ENCODE measurements at places on chromosomes 6 and 20. TPM values are rescaled to one million over a fixed set of nuclear protein-coding genes. Genes with fewer than 3 reads are reported as not detected.

The MEI4 gene
- total RNA-seq: 0.18 TPM

The OR12D1 gene
- not detected for total RNA-seq

DNA sequence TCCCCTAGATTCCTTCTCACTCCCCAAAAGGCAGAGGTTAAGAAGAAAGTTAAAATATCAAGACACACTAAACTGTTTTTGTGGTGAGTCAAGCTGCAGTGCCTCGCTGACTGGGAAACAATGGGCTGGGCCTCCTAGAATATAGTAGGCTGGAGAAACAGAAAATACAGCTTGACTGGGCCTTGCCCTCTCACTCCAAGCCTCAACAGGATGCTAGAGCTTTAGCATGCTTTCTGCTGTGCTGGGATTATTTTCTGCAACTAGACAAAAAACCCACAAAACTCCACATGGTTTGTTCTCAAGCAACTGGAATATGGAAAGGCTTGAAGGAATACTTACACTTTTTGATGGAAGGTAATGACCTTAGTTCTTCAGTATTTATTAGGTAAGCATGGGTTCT, 27.9 kb downstream of the FOXO3 start:
- H3K4me1 ChIP-seq: peaks cover 68% of the 10 kb centered on the region
- H3K4me3 ChIP-seq: peak overlapping the region; percentile 46
- no peak for DNase-seq
- H3K36me3 ChIP-seq: no peaks in the 10 kb centered on the region
- peak overlapping the region; percentile 99 for H3K27ac ChIP-seq

GRCh38 chr6:127564761-127565160, 12.2 kb upstream of the C6orf58 start:
- H3K4me3 ChIP-seq: no peak overlapping the region
- H3K27me3 ChIP-seq: no peaks in the 10 kb centered on the region
- no peaks in the 10 kb centered on the region for H3K4me1 ChIP-seq
- no peak for DNase-seq

GRCh38 chr6:130993292-130993765, 69.7 kb downstream of the EPB41L2 start:
- H3K27ac ChIP-seq: peak overlapping the region; percentile 49
- no peaks in the 10 kb centered on the region for H3K27me3 ChIP-seq
- no peak overlapping the region for H3K4me3 ChIP-seq
- H3K4me1 ChIP-seq: peaks cover 65% of the 10 kb centered on the region

The PLEKHG1 gene
- 2.6 TPM for total RNA-seq

DNA sequence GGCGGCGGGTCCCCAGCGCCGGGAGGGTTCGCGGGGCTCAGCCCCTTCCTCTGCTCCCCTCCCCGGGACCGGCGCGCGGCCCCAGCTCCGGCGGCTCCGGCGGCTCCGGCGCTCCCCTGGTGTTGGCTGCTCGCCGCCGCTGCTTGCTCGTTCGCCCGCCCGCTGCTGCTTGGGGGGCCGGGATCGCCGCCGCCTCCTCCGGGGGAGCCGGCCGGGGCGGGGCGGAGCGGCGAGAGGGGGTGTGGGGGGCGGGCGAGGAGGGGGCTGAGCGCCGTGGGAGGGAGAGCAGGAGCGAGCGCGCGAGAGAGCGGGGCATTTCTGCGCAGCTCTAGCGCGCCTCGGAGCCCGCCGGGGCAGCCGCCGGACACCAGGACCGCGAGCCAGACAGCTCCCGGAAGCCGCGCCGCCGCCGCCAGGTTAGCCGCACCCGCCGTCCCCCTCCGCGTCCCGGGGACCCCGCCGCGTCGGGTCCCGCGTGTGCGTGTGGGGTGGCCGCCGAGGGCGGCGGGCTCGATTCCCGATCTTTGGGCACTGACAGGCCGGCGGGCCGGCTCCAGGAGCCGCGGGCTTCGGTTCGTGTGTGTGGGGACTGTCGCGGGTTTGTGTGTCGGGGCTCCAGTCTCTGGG, 62.0 kb upstream of the EPB41L1 start:
- peak overlapping the region; percentile 85 for H3K4me3 ChIP-seq
- H3K27ac ChIP-seq: no peak overlapping the region

GRCh38 chr20:59346061-59346460, 45.6 kb downstream of the EDN3 start:
- H3K4me1 ChIP-seq: no peaks in the 10 kb centered on the region
- DNase-seq: no peak
- H3K27me3 ChIP-seq: peaks cover 5% of the 10 kb centered on the region
- H3K36me3 ChIP-seq: no peaks in the 10 kb centered on the region

DNA sequence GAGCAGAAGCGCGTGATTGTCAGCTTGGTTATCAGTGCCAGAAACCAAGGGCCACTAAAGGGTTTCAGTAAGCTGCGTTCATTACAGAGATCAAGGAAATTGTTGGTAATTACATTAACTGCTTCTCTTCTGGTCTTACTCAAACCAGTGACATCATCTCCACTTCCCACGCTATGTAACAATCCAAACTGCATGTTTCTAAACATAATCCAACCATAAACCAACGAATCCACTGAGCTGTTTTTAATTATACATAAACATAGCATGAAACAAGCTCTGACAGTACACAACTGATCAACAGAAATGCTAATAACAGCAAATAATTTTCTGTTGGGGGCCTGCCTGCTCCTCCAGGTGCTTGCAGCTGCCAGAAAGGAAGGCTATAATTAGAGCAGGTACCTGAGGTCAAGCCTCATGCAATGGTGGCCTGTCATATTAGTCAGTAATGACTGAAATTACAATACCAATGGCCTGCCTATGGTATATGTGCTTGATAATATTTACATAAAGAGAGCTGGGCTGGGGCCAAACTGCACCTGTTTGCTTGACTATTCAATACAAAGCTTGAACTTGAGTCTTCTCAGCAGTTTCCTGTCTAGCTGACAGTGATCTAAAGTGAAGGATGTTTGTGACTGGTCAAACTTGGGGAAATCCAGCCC, 40.1 kb downstream of the ILRUN start:
- peaks cover 28% of the 10 kb centered on the region for H3K4me1 ChIP-seq
- no peaks in the 10 kb centered on the region for H3K27me3 ChIP-seq
- no peak overlapping the region for H3K4me3 ChIP-seq

The SAMD3 gene
- 1.2 TPM for total RNA-seq

DNA sequence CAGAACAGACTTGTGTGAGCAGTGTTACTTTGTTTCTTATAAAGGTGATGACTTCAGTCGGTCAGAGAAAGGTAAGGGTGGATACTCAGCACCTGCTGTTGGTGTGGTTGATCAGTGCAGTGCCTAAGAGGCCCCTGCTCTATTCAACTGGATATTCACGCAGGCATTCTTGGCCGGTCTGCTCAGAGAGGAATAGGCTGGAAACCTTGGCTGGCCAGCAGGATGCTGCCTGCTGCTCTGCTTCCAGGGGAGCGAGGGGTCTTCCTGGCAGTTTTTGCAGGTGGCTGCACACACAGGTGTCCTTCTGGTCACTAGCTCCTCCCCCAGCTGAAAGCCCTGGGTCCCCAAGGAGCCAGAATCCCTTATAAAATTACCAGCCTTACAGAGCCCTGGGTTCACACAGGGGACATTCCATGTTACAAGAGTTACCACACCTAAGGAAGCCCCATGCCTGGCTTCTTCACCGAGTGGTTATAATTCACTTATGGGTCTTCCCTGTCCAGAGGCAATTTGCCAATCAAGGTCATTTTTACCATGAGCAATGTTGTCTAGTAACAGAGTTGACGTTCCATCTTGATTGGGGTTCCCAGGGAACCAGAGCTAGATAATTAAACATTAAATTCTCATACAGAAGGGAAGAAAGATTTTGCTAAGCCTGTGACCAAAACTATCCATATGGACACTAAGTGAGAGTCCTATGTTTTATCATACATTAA, 16.4 kb downstream of the SYNJ2 start:
- peaks cover 10% of the 10 kb centered on the region for H3K36me3 ChIP-seq
- DNase-seq: no peak
- H3K4me1 ChIP-seq: peaks cover 51% of the 10 kb centered on the region
- no peak overlapping the region for H3K4me3 ChIP-seq
- H3K27me3 ChIP-seq: no peaks in the 10 kb centered on the region

The PHACTR1 gene
- total RNA-seq: 15.5 TPM
